ENCODE measurements at places on chromosomes 1 and 21.

DNA sequence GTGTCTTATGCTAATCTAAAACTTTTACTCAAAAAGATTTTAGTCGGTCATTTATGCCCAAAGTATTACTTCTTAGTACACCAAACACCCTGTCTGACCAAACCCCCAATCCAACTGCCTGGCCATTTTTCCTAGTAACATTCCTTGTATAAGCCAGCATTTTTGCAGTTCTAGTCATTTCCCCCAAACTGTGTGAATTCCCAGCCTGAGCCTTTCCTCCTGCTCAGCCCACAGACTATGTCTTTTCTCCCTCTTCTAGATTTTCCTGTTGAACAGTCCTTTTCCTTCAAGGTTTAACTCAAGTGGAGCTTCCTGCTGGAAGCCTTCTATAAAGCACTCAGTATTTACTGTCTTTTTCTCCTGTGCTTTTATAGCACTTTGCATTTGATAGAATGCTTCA is 843.8 kb downstream of the USP25 start:
- DNase-seq = no peak

DNA sequence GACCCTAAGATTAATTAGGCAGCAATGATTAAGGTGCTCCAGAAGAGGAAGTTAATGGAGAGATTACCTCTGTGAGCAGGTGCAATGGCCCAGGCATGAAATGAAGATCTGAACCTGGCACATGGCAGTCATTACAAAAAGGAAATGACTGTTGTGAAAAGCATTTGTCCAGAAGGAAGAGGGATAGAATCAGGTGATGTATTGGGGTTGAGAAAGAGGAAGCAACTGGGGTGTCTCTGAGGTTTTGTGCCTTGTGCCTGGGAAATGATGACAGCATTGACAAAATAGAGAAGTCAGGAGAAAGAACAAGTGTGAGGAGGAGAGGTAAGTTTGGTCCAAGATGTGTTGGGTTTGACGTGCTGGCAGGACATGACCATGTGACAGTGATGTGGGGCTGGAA is 5.6 kb downstream of the CRCT1 start:
- no peak for DNase-seq

GRCh38 chr1:113903501-113904292 is 902 bp downstream of the AP4B1 start:
- peak; percentile 11 for DNase-seq

DNA sequence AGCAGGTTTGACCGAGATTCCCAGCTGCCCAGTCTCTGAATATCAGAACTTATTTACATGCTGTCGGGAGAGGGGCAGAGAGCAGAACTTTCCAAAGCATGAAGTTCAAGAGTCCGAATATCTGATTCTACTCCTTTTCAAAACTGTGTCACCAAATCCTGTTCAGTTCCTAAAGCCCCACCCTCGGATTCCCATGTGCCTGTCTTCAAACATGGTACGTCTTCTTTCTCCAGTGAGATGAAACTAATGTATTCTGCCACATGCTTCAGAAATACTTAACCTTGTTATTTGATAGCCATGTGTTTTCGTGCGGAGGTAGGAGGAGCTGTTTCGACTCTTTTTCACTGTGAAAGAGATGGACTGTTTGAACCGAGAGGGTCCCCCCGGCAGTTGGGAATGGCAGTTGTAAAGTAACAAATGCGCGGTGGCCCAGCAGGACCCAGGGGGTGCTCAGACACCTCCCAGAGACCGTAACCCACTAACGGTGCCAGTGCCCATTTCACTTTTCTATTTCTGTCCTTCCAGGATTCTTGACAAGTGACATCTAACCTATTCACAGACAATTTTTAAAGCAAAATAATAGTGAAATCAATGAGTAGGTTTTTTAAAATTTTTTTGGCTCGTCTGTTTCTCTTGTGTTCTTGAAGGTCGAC is 67.2 kb downstream of the ZBTB18 start:
- no peak for DNase-seq

DNA sequence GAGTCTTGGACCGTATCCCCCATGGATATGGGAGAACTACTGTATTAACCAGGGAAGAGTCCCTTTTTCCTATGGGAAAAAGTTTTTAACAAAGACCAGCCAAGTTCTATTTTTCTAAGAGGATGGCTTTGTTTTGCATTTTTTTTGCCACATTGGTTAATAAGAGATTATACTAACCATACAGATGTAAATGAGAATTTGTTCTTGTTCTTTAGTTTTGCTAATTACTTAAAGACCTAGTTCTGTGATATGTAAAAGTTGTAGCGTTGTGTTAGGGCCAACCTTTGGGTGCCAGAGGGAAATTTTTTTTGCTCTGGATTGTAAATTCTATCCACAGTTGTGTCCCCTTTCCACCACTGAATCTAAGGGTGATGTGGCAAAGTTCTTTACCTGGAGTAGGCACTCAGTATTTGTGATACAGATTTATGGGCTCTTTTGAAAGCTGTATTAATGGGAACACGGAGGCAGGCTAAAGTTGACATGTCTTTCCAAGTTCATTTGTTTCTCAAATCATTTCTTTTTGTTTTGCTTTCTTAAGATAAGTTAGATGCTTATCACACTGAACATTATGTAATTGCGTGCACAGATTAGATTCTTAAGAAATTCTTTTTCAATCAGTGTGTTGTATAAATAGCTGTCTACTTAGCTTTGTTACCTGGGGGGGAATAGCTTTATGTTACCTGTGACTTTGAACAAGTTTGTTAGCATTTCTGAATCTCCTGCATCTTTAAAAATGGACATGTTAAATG is 2.9 kb downstream of the SOAT1 start:
- DNase-seq = no peak

DNA sequence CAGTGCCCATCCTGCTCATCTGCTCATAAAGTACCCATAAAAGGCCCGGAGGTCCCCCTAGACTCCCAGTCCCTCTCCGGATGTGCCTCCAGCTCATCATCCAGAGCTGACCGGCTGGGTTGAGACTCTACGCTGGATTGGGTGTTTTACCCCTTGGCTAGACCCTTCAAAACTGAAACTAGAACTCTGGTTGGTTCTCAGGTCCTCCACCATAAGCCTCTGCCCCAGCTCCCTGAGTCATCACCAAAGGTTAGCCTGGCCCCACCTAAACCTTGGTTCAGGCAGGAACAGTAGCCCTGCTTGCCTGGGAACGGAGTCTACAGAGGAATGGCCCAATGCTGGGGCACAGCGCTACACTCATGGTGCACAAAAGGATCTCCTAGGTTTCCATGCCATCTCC is 75.1 kb downstream of the TLR5 start:
- no peak for DNase-seq

- no peak for DNase-seq
Measured at GRCh38 chr1:243790404-243790803, 59.6 kb downstream of the AKT3 start.

DNA sequence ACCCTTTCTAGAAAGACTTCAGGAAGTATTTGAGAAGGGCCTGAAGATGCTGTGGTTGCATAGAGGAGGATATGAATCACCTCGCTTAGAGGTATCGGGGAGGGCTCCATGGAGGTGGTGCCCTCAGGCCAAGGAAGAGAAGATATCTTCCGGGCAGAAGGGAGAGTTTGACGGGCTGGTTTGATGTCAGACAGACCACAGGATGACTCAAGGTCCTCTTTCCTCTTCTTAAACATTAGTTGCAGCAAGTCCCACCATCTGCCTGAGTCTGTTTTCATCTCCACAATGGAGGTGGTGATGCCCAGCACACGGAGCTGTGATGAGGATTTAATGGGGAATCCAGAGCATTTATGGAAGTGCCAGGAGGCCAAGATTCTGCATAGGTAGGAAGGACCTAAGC is 25.1 kb upstream of the RUNX3 start:
- no peak for DNase-seq

GRCh38 chr1:60886090-60886489 is 196.3 kb upstream of the NFIA start:
- no peak for DNase-seq

DNA sequence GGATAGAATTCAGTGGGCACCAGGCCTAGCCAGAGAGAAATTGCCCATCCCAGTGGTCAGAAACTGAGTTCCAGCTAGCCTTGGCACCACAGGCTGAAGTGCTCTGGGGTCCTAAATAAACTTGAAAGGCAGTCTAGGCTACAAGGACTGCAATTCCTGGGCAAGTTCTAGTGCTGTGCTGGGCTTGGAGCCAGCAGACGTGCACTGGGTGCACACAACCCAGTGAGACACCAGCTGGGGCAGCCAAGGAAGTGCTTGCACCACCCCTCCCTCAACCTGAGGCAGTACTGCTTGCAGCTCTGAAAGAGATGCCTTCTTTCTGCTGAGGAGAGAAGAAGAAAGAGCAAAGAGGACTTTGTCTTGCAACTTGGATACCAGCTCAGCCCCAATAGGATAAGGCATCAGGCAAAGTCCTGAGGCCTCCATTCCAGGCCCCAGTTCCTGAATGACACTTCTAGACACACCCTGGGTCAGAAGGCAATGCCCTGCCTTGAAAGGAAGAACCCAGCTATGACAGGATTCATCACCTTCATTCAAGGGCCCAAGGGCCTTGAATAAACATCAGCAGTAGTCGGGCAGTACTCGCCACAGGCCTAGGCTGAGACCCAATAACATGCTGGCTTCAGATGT is 55.1 kb downstream of the OVGP1 start:
- DNase-seq = no peak

DNA sequence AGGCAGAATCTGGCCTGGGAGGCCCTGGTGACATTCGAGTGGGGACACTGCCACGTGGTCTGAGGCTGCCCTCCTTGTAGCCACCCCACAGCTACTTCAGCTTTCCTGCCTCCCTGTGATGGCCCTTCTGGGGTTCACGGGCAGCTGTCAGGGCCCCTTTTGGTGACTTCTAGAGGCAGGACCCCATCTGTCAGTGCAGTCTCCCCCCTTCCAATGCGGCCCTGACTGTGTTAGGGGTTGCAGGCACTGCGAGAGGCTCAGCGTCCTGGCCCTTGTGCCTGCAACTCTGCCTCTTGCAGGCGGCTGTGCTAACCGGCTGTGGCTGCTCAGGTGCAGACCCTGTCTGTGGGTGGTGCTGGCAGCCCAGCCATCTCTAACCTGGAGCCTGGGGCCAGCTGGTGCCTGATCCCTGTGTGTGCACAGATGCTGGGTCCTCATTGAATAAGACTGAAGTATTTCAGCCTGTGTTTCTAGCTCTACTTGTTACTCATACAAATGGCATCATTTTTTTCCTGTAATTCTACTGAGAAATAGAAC is 62.2 kb downstream of the S100B start:
- no peak for DNase-seq

GRCh38 chr1:236638945-236639344 is 34.6 kb upstream of the HEATR1 start:
- DNase-seq = no peak

GRCh38 chr1:79469139-79469538 is 462.6 kb upstream of the ADGRL4 start:
- no peak for DNase-seq
